Lower leg skin (tissue), 4 donors: ENCODE measurements at places on chromosomes 5 and 9.

DNA sequence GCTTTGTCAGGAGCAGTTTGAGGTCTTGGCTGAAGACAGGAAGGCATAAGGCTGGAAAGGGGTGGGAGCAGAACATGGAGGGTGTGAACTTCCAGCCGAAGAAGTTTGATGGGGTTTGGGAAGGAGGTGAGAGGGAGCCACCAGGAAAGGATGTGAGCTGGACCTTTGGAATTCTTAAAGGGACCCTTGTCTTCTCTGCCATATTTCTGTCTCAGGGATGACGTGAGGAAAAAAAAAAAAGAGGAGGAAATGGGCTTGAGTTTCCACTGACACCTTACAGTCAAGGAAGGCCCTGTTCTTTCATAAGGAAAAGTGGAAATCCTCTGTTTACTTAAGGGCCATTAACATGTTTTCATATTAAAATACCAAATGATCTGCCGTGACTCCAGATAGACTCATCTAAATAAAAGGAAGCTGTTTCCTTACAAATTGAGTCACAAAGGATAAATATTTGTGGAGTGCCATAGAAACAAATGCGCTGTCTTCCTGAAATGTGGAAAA is 132.1 kb downstream of the PALM2AKAP2 start:
- no peak for DNase-seq

DNA sequence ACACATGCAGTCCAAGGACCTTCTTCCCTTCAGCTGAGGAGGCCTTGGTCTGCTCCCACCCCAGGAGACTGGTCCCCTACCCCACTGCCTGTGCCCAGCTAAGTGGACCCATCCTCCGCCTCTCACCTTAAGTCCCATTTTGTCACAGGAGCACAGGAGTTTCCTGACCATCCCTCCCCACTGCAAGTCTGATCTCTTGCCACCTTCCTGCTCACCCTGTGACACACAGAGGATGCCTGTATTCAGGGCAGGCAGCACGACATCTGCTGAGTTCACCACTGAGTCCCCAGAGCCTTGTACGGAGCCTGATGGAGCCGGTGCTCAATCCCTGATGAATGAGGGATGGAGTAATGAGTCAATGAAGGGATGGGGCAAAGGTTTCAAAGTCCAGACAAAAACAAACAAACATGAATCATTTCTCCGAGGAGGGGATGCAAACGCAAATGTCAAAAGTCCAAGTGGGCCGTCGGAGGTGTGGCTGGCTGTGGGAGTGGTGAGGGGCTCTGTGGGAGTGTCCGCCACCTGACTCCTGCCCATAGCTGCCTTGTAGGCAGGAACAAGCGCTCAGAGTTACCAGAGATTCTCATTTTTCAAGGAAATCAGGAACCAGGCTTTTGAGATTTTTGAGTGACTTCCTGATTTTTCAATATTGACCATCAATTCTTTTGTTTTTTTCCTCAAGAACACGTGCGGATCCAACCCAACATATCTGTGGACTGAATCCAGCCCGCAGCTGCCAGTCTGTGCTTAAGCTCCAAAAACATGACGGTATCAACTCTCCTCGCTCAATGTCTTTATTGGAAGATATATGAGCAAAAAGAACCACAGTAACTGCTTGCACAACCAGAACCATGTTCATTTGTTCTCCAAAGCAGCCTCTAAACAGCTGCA is 4.4 kb downstream of the RAPGEF1 start:
- no peak for DNase-seq

GRCh38 chr5:136615251-136616119 is 250.1 kb upstream of the TRPC7 start:
- DNase-seq, result no peak

GRCh38 chr9:91660521-91660920 is 236.9 kb upstream of the NFIL3 start:
- no peak for DNase-seq

DNA sequence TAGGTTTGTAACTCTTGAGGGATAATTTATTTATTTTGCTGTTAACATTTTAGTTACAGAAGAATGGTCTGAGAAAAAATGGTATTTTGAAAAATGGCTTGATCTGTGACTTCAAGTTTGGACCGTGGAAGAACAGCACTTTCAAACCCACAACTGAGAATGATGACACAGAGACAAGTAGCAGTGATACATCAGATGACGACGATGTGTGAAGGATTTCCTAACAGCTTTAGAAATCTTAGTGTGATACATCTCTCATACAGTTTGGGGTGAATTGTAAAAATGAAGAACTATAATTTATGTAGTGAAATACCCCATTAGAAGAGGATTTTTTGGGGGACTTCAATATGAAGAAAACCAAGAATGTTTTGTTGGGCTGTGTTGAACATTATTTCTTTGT is 88.7 kb downstream of the GPBP1 start:
- DNase-seq, result no peak

GRCh38 chr9:136518623-136519022 is 27.2 kb downstream of the NOTCH1 start:
- no peak for DNase-seq

DNA sequence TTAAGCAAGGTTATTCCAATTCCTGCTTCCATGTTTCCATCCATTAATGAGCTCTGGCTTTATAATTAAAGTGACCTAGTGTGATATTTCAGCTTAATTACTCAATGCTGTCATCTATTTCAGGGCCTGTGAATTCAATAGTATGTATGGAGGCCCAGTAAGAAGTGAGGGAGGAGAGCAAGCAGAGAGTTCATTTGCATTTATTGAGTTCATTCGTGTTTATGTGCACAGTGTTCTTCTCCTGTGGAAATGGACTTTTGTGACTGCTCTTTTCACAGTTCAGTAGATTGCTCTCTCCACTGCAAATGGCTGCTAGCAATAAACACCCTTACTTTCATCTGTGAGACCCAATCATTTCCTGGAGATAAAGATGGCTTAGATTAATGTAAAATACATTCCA is 130.9 kb downstream of the CEMIP2 start:
- DNase-seq, result no peak

DNA sequence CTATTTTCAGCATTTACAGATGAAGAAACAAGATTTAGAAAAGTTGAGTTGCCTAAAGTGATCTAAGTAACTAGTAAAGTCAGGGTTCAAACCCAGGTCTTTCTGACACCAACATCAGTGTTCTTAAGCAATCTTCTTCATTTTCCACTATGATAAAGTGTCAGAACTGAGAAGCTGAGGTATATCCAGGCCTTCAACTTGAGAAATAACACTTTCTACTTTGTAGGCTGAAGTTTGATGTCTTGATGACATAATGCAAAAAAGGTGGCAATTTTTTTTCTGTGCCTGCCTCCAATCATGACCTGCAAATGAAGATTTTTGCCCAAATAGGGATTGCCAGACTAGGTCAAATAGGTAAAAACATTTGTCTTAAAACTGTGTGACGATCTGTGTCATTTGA is 81.3 kb downstream of the NR3C1 start:
- DNase-seq, result no peak

DNA sequence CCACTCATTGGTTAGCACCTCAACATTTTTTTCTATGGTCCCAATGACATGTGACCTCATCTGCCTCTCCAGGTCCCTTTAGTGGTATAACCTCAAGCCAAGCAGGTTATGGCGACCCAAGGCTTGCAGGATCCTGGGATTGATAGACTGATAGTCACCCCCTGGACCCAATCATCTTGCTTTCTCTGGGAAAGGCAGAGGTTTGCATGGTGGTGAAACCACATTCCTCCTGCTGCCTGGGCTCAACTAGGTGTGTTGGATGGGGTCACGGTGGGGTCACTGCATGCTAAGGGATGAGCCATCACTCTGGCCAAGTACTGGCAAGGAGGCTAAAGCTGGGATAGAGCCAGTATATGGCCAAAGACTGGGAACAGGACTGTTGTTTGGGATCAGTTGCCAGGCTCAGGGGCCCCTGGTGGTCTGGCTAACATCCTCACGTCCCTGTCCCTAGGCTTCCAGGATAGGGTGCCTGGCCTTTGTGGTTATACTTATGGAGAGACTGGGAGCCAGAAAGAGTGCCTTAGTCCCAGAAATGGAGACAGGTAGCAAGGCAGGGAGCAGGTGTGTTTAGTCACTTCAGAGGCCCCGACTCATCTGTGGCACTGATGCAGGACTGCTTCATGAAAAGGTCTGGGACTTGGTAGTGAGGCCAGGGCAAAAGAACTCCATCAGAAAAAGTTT is 4.6 kb upstream of the SMIM32 start:
- DNase-seq, result peak; percentile 4

- no peak for DNase-seq
Measured at GRCh38 chr9:25684321-25684720, 6.1 kb upstream of the TUSC1 start.
